M059J (cell line): ENCODE measurements at places on chromosomes 3 and 15.

- DNase-seq: no peak
These were observed 86.7 kb upstream of the SLC25A36 start for GRCh38 chr3:140854961-140855360.

- DNase-seq: peak; percentile 51
These were observed 59.1 kb upstream of the SPRED1 start for GRCh38 chr15:38193496-38193895.

- DNase-seq: peak; percentile 71
These were observed 20.6 kb upstream of the RBM5 start for GRCh38 chr3:50068134-50068533.

DNA sequence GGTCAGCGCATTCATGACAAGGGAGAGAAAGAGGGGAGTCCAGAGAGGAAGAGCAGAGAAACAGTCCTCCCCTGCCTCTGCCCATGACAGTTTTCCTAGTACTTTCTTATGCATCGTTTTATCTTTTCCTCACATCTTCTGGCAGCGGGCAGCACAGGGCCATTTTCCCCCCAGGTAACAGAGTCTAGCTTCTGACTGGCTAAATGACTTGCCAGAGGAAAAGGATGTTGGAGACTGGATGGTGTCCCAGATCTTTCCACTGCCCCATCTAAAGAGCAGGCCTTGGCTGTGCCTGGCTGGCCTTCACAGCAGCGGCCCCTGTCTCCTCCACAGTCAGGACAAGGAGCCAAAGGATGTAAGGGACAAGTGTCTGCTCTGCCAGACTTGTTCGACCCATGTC lies 59.3 kb downstream of the CTDSPL start:
- DNase-seq: no peak

DNA sequence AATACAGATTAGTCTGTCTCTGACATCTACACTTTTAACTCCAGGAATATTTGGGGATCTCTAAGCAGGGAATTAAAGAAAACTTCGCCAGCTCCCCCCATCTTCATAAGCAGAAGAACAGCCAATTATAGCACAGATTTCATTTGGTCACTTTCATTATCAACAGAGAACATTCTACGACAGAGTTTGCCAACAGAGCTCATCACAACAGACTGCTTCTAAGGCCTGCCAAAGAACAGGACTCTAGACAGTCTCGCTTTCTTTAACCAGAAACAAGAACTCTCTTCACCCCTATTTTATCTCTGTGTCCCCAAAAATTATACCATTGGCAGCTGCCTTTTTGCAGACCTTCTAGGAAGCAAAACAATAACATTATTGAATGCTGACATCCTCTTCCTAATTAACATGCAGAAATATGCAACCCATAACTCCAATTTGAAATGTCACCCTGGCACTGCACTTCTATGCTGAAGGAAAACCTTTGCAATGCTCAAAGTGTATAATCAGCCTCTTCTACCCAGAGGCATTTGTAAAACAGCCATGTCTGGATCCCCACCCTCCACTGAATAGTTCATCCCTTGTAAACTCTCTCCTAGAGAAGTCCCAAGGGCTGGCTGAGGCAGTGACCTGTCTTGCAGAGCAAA lies 552.8 kb downstream of the MAGI1 start:
- DNase-seq: no peak

DNA sequence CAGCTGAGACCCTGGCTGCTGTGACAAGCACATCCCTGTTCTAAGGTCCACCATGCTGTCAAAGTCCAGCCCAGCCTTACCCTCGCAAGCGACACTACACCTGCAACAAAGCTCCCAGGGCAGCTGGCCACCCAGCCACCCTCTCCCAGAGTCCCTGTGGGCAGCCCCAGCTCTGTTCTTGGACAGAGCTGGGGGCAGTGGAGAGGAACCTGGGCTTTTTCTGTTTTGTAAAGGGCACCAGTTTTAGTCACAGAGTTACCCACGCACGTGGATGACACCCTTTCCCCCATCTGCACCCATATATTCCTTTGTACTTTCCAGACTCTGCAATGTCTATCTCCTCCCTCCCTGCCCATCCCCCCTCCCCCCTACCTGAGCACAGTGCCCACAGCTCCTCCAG lies 38.9 kb downstream of the ACAN start:
- DNase-seq: no peak

DNA sequence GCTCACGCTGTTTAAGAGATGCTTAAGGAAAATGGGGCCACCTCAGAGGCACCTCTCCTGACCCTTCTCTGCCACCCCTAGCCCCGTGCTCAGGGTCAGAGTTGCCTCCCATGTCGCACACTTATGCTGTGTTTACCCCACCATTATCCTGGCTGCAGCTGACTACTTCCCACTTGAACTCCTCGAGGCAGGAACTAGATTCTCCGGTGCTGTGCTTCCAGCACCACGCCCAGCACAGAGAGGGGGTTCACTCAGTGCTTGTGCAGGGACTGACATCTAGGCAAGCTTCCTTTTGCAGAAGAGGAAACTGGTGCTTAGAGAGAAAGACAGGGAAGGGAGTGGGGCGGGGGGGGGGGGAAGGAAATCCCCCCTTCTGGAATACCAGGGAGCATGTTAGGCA lies 340.1 kb downstream of the RORA start:
- DNase-seq: no peak

GRCh38 chr3:2837910-2838309 lies 272.3 kb downstream of the IL5RA start:
- DNase-seq: no peak

DNA sequence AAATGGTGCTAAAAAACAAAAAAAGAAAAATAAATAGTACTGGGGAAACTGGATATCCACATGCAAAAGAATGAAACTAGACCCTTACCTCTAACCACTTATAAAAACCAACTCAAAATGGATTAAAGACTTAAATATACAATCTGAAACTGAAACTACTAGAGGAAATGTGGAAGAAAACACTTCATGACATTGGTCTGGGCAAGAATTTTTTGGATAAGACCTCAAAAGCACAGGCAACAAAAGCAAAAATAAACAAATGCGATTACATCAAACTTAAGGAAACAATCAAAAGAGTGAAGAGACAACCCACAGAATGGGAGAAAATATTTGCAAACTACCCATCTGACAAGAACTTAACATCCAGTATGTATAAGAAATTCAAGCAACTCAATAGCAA lies 6.4 kb downstream of the IFT57 start:
- DNase-seq: peak; percentile 30

DNA sequence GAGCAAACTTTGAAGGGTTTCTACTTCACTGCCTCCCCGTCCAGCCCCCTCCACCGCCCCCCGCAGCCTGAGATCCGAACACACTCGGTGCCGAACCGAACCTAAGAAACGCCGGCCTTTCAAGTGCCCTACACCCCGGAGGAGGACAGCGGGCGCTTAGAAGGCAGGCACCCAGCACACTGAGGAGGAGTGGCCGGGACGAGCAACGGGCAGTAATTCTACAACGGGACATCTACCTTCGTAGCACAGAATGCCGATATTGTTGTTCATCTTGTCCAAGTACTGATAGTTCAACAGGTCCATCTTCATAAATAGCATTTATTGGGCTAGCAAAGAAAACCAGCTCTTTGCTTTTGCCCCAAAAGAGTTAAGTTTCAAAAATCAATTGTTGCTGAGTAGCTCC lies 513 bp downstream of the VGLL4 start:
- peak; percentile 58 for DNase-seq

GRCh38 chr3:171459137-171459941 lies 866 bp downstream of the TNIK start:
- peak; percentile 66 for DNase-seq

GRCh38 chr3:111593666-111594065 lies 1.5 kb downstream of the ZBED2 start:
- DNase-seq: no peak

DNA sequence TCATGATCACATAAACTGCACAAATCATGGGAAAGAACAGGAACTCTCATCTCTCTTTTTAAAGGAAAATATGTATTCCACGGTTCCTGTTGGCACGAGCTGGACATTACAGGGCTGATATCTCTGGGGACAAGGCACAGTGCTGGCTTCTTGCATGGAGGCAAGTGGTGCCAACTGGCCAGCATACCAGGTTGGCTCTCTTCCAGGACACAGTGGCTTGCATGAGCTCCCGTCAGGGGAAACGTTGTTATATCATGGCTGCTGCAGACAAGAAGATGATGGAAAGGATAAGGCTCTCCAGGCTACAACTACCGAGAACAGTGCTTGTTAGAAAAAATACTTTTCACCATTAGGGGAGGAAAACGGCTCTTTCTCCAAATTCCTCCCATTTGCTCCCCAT lies 283.9 kb downstream of the RORA start:
- peak; percentile 40 for DNase-seq

GRCh38 chr3:56051052-56051451 lies 417.2 kb downstream of the ERC2 start:
- no peak for DNase-seq
